NCI-H2081 (cell line): ENCODE measurements at places on chromosomes 2 and 18.

DNA sequence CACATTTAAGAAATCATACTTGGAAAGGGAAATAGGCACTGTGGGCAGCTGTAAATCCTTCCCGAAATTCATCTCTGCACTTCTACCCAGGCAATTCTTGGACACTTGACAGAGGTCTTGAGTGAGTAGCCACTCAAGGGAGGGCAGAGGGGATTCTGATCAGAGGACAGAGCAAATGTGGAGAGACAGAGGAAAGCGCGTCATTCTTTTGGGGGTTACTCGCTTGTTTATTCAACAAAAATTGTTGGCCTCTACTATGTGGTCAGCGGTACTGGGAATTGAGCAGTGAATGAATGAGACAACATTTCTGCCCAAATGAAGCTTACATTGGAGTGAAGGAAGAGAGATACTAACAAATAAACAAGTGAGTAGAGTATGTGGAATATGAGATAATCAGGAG, 41.4 kb upstream of the YES1 start:
- DNase-seq = no peak

DNA sequence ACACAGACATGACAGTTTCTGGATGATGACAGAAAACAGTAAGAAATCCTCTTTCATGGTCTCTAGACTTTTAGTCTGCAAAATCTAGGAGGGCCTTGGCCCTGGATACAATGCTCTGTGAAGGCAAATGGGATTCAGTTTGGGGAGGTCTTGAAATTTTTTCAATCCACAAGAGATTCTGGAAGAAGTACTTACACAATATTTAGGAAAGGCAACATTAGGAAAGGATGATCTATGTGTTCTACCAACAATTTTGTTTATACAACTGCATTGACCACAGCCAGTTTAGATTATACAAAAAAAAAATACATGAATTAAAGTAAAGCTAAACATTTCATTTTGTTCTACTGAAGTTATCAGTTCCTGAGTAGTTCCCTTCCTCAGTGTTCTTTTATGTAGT, 208.0 kb downstream of the SRBD1 start:
- DNase-seq = no peak

GRCh38 chr2:128474036-128474955, 155.6 kb upstream of the HS6ST1 start:
- no peak for DNase-seq

DNA sequence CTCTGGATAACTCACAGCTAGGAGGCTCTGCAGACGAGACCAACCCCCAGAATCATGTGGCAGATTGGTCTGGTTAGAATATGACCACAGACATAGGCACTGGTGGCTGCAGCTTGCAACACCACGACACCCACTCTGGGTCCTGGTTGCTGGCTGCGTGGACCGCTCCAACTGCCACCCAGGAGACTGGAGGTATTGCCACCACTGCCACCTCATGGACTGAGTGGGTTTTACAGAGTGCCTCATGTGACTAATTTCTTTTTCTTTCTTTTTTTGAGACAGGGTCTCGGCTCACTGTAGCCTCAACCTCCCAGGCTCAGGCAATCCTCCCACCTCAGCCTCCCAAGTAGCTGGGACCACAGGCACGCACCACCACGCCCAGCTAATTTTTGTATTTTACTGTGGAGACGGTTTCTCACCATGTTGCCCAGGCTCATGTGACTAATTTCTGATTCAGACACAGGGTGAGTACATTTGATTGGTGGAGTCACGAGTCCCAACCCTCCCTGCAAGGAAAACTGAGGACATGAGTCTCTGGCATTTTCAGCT, 29.9 kb upstream of the NT5DC4 start:
- DNase-seq = peak; percentile 21

DNA sequence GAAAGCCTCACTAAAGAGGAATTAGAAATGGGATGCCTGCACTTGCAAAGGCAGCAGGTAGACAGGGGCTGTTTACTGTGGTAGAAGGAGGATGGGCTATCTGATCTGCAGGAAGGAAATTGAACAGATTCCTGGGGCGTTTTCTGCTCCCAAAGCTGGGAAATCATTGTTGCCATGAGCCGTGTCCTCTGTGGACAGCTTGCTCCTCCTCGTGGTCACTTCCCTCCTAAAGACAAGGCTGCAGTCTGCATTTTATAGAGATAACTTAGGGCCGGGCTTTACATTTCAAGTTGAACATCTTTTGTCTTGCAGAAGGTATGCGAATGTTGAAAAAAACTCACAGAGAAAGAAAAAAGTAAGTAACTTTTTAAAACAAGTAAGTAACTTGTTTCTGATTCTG, 50.9 kb downstream of the DCDC2C start:
- no peak for DNase-seq

- DNase-seq = no peak
Measured at GRCh38 chr2:65129286-65129825, 550 bp downstream of the RAB1A start.

DNA sequence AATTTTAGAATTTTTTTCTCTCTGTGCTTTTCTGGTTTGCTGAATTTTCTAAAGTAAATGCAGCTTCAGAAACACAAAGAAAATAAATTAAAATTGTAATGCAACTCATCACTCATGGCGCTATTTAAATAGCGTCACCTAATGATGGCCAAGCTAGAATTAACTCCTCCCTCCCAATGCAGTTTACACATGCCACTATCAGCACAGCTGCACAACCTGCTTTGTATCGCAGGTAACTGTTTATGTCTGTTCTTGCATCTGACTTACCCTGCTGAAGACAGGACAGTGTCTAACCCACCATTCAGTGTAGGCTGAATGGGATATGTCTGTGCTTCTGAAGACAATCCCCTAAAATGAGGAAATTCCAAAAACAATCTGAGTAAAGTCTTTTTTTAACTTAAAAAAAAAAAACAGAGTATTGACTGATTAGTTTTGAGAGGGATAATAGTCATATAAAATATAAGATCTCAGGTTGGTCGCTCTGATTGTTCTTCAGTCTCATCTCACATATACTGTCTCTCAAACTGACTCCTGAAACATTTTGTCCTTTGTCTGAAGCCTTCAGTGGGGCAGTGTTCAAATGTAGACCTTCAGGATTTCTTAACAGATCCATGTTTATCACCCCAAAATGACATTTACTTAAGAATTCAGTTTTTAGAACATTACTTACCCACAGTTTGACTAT, 271.4 kb downstream of the ZEB2 start:
- peak; percentile 6 for DNase-seq

GRCh38 chr2:173998386-173998785, 33.2 kb upstream of the SP3 start:
- no peak for DNase-seq

GRCh38 chr18:9094307-9095226, 7.9 kb upstream of the NDUFV2 start:
- no peak for DNase-seq

DNA sequence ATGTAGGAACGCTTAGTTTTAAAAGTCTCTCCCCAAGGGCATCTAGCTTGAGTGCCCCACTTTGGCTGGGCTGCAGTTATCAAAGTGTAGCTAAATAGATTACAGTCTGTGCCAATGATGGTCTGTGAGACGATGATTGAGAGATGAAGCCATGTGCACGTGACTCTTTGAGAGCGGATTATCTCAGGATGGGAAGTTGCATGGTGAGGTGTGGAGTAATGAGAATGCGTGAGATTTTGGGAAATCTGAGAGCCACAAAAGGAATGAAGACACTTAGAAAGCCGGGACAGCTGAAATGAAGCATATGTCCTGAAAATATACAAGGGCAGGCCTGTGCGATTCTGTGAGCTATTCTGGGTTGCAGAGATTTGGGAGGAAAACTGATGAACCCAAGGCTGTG, 370.0 kb downstream of the TGIF1 start:
- DNase-seq = no peak

GRCh38 chr2:97747716-97748115, 34.3 kb downstream of the ZAP70 start:
- no peak for DNase-seq

DNA sequence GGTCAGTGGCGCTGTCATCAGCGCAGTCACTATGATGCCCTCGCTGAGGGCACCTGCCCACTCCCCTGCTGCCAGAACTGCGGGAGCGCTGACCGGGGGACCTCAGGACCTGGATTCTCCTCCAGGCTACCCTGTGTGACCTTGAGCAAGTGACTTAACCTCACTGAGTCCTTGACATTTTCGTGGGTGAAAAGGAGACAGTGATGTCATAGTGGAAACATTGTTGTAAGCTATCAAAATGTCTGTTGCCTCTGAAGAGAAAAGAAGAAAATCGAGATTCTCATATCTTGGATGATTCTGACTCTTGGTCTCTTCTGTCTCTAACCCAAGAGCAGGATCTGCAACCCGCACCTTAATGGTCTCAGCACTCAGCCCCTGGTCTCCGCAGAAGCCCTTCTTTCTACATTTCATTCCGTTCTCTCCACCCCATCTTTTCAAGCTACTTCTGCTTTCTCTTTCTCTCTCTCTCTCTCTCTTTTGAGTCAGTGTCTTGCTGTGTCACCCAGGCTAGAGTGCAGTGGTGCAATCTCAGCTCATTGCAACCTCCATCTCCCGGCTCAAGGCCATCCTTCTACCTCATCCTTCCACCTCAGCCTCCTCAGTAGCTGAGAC, 978 bp upstream of the TUBA4A start:
- DNase-seq = no peak

DNA sequence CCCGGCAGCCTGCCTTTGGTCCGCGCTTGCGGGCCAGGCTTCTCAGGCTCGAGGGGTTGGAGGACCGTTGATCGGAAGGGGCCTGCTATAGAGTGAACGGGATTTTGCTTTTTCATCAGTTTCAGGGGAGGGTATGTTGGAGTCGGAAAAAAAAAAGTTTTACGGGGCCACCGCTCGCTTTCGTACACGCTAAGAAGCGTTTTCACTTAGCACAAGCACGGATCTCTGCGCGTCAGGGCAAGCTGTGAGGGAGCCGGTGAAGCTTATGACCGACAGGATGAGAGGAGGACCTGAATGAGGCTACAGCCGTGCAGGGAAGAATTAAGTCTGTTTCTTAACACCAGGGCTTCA, 443 bp downstream of the CPSF3 start:
- DNase-seq = peak; percentile 32

- DNase-seq = no peak
Measured at GRCh38 chr18:36440614-36441013, 143.1 kb downstream of the FHOD3 start.

DNA sequence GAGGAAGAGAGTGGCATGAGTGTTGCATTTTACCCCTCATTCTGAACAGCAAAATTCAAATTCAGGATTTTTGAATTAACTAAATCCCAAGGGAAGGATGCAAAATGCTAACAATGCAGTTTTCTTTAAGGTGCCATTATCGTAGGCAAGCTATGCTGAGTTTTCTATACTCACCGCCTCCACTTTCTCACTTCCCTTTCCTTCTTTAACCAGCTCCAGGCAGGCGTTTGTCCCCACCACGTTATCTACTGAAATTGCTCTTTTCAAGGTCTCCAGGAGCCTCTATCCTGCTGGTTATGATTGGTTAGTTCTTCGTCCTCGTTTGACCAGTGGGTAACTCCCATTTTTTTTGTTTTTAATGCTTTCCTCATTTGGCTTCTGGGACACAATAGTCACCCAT, 1.8 kb upstream of the CPO start:
- DNase-seq = no peak

- no peak for DNase-seq
Measured at GRCh38 chr2:74632939-74633312, 15.2 kb downstream of the M1AP start.

- no peak for DNase-seq
Measured at GRCh38 chr2:85132397-85132796, 795 bp upstream of the TCF7L1 start.

GRCh38 chr2:27615316-27615715, 13.5 kb downstream of the CCDC121 start:
- no peak for DNase-seq

DNA sequence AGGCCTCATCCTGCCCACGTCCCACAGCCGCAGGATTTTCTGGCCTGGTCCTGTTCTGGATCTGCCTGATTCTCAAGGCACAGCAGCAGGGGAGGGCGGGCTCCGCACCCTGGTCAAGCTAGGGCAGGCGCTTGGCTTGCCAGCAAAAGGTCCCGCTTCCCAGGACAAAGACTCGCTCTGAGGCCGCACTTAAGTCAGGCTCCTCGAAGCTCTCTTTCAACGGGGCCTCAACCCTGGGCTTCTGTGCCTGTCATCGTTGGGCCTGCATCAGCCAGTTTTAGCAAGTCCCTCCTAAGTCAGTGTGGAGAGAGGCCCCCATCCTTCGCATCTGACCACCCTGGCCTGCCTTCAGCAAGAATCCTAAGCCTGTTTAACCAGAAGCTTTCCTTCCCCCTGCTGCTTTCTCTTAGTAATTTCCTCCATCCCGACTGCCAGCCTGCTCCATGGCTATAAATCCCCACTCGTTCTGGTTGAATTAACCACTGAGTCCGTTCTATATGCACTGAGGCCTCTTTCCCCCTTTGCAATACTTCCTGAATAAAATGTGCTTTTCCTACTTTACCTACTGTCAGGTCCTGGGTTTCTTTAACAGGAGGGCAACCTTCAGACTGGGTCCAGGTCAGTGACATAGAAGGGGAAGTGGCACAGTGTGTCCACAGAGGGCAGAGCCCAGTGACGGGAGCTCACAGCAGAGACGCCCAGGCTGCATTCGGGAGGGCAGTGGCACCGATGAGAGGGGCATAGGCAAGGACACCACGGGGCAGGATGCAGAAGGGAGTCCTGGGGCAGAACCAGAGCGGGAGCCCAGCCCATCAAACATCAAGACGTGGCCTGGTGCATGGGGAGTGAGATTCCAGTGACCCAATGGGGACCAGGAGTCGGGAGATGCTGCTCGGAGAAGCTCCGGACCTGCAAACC, 62.7 kb downstream of the SP110 start:
- no peak for DNase-seq

DNA sequence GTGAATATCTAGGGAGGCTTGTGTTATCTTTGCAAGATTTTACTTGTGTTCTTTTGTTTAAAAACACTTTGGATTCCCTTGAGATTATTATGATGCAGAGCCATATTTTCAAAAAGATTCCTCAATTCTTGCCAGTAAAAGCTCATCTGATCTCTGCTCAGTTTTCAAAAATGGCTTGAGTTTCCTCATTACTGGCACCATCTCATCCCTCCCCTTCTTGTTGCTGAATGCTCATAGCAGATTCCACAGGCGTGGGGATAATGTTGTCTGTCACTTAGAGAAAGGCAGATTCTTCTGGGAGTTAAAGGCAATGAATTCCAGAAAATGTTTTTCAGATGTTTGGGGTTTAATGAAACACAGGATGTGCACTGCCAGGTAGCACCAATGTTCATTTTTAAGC, 170.4 kb upstream of the TANK start:
- DNase-seq = no peak

- no peak for DNase-seq
Measured at GRCh38 chr2:28653892-28654662, 97.6 kb upstream of the PPP1CB start.
